ENCODE measurements at places on chromosomes 5 and 9.

- no peak for DNase-seq
Observed at GRCh38 chr5:39158786-39159185, 60.6 kb downstream of the FYB1 start.

- peak; percentile 7 for DNase-seq
Observed at GRCh38 chr5:12526113-12526512, 621.9 kb upstream of the CTNND2 start.

GRCh38 chr9:108586471-108587139, 269.2 kb downstream of the ACTL7B start:
- DNase-seq = no peak

- DNase-seq = no peak
Observed at GRCh38 chr9:91927922-91928510, 22.0 kb downstream of the ROR2 start.

DNA sequence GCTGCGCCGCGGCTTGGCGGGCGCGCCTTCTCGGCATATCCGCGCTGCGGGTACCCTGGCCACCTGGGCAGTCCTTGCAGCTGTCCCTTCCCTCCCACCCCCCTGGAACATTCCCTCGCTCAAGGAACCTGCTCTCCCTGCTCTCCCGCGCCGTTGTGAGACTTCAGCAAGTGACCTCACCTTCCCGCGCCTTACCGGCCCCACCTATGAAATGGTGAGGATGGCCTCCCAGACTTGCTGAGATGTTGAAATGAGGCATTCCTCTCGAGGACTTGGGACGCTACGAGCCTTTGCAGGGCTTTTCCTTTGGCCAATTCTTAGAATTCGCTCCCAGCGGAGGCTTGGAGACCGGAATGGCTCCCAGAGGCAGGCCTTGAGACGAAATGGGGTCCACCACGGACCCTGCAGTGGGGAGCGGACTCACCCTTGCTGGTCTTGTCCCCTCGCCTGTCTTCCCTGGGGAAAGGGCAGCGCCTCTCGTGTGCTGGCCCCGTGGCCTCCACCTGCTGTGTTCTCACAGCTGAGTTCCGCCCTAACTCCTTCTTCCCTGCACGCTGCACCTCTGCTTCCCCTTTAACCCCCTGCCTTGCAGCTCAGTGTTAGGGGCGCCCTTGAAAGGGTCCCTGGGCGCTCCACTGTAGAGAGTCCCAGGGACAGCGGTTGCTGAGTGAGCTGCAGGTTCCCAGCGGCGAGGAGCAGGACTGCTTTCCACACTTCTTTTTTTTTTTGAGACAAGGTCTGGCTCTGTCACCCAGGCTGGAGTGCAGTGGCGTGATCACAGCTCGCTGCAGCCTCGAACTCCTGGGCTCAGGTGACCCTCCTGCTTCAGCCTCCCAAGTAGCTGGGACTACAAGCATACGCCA, 907 bp downstream of the HMCN2 start:
- DNase-seq = no peak

- DNase-seq = no peak
Observed at GRCh38 chr9:96502539-96503373, 52.8 kb downstream of the HABP4 start.

DNA sequence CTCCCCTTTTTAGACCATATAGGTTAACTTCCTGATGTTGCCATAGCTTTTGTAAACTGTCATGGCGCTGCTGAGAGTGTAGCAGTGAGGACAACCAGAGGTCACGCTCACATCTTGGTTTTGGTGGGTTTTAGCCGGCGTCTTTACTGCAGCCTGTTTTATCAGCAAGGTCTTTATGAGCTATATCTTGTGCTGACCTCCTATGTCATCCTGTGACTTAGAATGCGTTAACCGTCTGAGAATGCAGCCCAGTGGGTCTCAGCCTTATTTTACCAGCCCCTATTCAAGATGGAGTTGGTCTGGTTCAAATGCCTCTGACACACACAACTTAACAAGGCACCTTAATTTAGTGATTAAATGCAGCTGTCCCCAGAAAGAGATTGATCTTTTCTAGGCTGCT, 23.9 kb upstream of the KDM4C start:
- DNase-seq = no peak

GRCh38 chr9:123649909-123650308, 280.0 kb downstream of the DENND1A start:
- no peak for DNase-seq

GRCh38 chr5:107893642-107894041, 222.9 kb upstream of the EFNA5 start:
- peak; percentile 66 for DNase-seq

- DNase-seq = no peak
Observed at GRCh38 chr9:128185979-128186965, 5.1 kb downstream of the CIZ1 start.

GRCh38 chr9:120532475-120532874, 47.5 kb downstream of the CDK5RAP2 start:
- peak; percentile 47 for DNase-seq

GRCh38 chr5:3036041-3036788, 284.7 kb upstream of the IRX2 start:
- DNase-seq = no peak

DNA sequence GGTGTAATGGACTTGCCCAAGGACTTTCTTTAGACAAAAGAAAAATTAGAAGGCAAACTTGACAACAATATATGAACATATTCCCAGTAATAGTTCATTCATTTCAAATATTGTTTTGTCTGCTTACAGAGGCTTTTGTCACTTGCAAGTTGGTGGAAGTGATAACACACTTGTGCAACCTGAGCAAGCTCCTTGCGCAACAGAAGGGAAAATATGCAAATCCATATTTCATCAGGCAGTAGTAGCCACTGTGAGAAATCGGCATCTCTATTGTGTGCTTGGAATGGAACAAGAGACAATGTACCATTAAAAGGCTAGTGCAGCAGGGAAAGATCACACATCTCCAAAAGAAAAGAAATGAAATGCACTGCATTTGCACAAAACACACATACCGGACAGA, 125.3 kb upstream of the RASEF start:
- no peak for DNase-seq

- DNase-seq = no peak
Observed at GRCh38 chr5:108556441-108557145, 174.7 kb upstream of the FBXL17 start.

- DNase-seq = no peak
Observed at GRCh38 chr5:176415240-176415951, 943 bp downstream of the CLTB start.

DNA sequence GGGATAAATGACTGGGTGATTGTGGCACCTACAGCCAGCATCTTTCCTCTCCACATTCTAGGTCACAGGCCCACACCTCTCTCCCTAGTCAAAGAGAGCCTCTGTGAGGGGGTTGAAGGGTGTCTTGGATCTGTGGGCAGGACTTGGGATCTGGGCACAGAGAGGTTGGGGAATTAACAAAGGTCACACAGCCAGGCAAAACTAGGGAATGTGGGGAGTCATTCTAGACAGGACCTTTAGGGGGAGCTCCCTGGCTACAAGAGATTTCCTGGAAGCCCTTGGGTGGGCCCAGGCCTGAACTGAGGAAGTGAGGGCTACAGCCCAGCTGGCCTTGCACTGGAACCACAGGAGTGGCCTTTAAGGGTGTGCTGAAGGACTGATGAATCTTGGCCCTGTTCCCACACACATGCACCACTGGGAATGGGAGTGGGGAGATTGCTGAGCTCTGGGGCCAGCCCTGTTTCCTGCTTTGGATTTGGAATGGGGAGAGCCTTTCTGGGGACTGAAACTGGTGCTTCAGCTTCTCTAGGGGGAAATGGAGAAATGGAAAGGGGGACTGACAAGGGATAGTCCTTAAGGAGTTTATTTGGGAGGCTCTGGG, 12.4 kb upstream of the CXXC5 start:
- peak; percentile 92 for DNase-seq

DNA sequence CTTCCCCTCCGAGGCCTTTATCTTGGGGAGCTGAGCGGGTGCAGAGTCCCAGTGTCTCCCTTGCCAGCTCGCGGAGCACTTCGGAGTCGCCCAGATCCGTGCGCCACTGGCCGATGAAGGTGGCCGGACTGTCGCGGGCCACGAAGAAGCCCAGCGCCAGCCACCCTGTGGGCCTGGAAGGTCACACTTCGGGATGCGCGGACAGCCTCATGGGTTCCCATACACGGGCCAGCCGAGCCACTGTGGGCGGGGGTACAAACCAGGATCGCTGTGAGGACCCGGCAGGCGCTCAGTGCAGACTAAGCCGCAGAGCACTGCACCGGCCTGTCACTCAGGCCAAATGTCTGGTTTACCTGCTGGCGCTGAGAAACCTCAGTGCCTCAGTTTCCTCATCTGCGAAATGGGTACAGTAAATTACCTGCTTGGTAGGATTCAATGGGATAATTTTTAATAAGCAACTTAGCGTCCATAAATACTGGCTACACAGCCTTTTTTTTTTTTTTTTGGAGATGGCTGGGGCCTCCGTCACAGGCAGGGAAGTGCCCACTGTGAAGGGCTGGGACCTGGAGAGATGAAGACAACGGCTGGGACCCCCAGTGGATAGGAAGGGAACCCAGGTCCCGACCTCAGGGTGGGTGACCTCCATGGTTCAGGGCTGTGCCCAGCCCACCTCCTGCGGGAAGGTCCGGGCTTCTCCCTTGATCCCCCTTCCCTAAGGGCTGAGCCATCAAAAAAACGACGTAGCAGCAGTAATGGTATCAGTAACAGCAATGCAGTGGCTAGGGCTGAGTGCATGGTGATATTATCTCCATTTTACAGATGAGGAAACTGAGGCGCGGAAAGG, 38.7 kb upstream of the CTSV start:
- no peak for DNase-seq

DNA sequence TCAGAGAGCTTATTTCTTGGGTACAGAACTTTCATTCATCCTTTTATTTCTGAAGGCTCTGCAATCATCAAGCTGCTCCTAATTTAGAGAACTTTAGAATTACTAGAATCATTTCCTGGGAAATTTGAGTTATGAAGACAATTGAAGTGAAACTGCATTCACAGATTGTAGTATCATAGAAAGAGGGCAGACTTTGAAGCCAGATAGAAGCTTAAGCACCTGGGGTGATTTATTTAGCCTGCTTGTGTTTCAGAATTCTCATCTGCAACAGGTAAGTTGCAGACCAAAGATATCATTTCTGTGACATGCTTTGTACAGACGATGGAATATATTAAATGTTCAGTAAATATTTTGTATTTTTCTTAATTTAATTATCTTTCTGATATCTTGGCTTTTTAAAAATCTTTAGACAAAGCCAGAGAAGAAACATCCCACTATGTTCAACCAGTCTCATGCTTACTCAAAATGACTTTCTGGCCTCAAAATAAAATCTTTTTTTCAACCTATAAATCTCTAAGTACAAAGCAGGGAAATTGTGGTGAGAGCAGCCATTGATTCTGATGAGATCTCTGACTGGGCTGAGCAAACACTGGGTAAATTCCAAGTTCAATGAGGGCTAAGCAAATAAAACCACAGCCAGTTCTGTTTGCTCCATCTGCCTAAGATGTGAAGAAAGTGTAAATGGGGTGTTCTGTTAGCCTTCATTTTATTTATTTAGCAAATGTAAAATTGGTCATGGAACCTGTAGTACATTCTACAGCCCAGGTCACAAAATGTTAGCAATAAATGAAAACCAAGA, 264.7 kb upstream of the CCNG1 start:
- DNase-seq = no peak

GRCh38 chr9:109906766-109907382, 126.9 kb downstream of the PALM2AKAP2 start:
- DNase-seq = peak; percentile 32

DNA sequence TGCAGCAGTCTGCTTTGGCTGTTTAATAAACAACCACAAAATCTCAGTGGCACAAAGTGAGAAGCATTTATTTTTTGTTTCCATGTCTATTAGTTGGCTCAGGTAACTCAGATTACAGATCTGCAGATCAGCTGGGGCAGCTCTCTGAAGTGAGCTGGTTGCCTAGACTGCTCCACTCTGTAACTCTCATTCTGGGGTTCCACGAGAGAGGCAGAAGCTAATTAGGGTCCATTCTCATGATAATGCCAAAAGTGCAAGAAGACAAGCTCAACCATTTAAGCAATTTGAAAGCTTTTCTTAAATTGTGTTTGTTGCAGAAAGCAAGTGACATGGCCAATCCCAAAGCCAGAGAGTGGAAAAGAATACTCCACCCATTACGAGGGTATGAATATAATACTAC, 13.2 kb downstream of the MEIKIN start:
- DNase-seq = no peak

GRCh38 chr5:150600616-150601490, 39.6 kb upstream of the SYNPO start:
- no peak for DNase-seq

GRCh38 chr5:50667023-50667652, 701 bp downstream of the PARP8 start:
- no peak for DNase-seq

DNA sequence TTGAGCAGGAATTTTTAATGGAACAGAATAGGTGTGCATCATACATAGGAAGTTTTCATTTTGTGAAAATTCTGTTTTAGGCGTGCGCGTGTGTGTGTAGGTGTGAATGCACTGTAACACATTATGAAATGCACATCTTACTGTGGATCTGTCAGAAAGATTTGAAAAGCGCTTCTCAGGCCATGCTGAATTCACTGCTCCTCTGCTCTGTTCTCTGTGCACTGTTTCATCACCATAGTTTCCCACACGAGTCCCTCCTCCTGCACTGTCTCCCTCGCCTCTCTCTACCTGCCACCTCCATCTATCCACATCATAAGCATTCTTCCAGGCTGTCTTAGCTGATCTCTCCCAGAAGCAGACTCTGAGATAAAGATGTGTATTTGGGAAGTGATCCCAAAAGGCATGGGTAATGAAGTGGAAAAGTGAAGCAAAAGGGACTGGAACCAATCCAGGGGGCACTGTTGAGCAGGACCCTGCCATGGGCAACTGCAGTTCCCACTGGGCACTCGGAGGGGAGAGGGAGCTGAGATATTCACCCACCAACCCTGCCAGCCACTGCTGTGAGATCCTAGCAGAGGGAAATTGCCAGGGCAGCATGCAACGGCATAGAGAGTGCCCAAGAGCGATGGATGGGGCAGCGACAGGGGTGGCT, 65.9 kb downstream of the GABBR2 start:
- no peak for DNase-seq

DNA sequence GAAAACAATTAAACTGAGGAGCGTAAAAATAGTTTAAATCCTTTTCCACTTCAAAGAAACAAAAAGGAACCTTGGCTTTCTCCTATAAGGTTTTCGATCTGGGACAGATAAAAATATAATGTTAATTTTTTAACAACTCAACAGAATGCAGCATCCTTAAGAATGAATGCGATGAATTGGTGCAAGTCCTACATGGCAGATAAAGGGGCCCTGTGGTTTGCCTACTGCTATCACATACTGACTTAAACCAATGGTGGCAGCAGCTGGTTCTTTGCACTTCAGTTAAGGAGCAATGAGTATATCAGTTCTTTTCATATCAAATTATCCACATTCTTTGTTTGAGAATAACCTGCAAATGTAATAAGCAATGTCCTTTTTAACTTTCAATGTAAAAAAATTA, 12.4 kb upstream of the TYRP1 start:
- no peak for DNase-seq

- DNase-seq = no peak
Observed at GRCh38 chr5:169426784-169427183, 125.8 kb upstream of the SLIT3 start.

- DNase-seq = no peak
Observed at GRCh38 chr5:73390972-73391371, 57.6 kb downstream of the FOXD1 start.
